ENCODE measurements at places on chromosomes 4 and X.

- peak; percentile 9 for DNase-seq
Measured at GRCh38 chrX:123223409-123223808, 39.3 kb downstream of the GRIA3 start.

DNA sequence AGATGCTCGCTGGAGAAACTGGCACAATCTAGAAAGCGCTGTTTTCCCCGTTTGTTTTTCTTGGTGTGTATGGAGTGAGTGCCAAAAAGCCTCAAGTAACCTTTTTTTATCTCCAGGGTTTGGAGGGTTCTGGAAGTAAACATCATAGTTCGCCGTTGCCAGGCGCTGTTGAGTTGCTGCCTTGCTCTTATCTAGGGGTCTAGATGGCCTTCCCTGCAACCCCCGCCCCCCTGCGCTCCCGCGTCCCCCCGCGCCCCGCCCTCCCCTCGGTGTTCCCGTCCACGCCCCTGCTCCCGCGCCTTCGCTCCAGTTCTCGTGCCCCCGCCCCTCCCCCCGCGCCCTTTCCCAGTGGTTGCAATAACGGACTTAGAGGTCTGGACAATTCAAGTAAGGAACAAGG lies 555 bp upstream of the GCNA start:
- no peak for DNase-seq

DNA sequence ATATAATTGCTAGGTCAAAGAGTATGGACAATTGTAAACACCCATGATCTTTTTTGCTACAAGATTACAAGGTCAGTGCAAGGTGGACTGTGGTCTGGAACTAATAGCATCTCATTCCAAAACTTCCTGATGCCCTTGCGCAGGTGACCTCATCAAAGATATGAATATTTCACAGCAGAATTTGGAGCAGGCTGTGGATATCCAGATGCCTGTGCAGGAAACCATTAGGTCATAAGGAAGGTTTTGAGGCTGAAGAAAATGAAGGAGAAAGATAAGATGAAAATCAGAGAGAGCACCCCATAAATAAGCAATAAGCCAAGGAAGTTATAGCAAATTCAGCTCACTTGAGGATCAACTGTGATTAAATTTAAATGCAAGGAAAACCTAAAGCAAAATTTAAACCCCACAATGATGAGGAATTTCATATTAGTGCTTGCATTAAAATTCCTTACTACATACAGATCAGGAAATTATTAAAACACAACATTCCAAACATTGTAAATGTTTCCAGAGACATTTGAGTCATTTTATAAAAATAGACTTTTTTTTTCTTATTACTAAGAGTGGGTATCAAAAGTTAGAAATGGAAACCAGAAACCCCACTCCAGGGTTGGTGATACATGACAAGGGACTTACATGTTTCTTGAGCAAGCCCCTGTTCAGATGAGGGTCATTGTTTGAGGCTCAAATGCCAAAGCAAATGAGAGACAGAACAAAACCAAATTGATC lies 100.7 kb upstream of the FAM9C start:
- peak; percentile 82 for DNase-seq

DNA sequence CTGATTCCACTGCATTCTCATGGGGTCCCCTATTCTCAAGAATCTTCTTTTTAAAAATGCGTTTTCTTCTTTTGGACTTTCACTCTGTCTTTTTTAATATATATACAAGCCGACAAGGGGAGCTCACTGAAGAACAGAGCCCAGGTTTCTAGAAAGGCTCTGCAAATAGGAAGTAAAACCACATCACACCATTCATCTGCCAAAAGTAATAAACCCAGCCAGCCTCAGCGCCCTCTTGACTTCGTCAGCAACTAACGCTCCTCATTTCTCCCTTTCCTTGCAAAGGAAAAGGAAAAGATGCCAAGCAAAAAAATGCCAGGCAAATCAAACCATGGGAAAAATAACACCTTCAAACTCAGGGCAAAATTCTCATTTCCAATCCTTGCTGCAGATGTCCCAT lies 136.4 kb downstream of the HHIP start:
- DNase-seq = no peak

DNA sequence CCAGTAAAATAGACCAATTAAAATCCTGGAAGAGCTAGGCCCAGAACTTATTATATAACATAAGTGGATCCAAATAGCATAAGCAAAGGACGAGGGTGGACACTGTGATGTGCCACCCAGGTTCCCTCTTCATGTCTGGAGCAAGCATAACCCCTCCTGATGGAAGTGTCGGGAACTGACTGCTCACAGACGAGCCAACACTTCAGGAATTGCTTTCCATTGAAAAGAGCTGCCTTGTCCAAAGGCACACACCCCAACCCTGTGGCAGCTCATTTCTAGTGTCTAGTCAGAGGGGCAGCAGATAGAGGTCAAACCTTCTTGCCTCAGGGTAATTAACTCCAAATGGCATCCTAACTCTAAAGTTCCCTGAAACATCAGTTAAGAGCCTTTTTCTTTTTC lies 15.3 kb downstream of the DDIT4L start:
- no peak for DNase-seq

- DNase-seq = no peak
Measured at GRCh38 chr4:6300359-6300758, 30.7 kb downstream of the WFS1 start.

GRCh38 chrX:21963731-21964405 lies 23.4 kb downstream of the SMS start:
- no peak for DNase-seq

DNA sequence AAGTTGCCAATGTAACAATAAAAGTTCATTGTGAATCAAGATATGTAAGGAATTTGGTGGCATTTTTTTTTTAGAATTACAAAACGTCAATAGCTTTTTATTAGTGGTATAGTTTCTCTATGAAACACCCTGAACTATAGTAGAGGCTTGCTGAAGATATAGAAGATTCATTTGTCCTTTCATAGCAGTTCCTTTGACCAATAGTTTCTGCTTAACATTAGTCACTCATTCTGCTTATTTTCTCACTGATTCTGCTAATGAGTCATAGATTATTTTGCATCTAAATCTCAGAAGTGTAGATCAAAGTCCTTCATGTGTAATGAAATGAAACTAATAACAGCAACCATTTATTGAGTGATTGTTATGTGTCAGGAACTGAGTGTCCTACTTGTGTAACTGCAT lies 205.0 kb upstream of the TET2 start:
- DNase-seq = no peak

- peak; percentile 98 for DNase-seq
Measured at GRCh38 chr4:173218411-173219125, 50.0 kb downstream of the GALNT7 start.
